ENCODE measurements at places on chromosomes 7 and 10. TPM values are rescaled to one million over a fixed set of nuclear protein-coding genes. Genes with fewer than 3 reads are reported as not detected.

BMPER gene
- total RNA-seq = 7.0 TPM

KCP gene
- 0.73 TPM for total RNA-seq

OR2AE1 gene
- total RNA-seq = 1.1 TPM

ADK gene
- 24.3 TPM for total RNA-seq

CHCHD1 gene
- 2.3 TPM for total RNA-seq

PTPRZ1 gene
- 31.6 TPM for total RNA-seq

COL1A2 gene
- total RNA-seq = 234 TPM

FANK1 gene
- 5.8 TPM for total RNA-seq

C7orf33 gene
- total RNA-seq = not detected

SAP25 gene
- not detected for total RNA-seq

AGMO gene
- total RNA-seq = not detected

LIPM gene
- total RNA-seq = not detected

NPY gene
- 2.9 TPM for total RNA-seq

LIPF gene
- 13,906 TPM for total RNA-seq

CYP3A4 gene
- not detected for total RNA-seq

RBM28 gene
- 54.8 TPM for total RNA-seq

LRIT1 gene
- not detected for total RNA-seq

RBP4 gene
- total RNA-seq = 0.58 TPM

PRF1 gene
- 2.3 TPM for total RNA-seq

CNNM1 gene
- total RNA-seq = 0.87 TPM

UNC5B gene
- total RNA-seq = 42.9 TPM

ADAM12 gene
- total RNA-seq = 6.4 TPM

NKX2-3 gene
- total RNA-seq = 5.8 TPM

ZNF800 gene
- 9.3 TPM for total RNA-seq

All from stomach (tissue), 19 donors.